ENCODE measurements at places on chromosomes 6 and 20. TPM values are rescaled to one million over a fixed set of nuclear protein-coding genes. Genes with fewer than 3 reads are reported as not detected.

TFAP2C gene
- not detected for total RNA-seq

TAPBP gene
- 245 TPM for total RNA-seq

NINL gene
- 2.1 TPM for total RNA-seq

PSORS1C2 gene
- total RNA-seq: not detected

PACRG gene
- total RNA-seq: 0.78 TPM

PFDN4 gene
- 24.5 TPM for total RNA-seq

SNAI1 gene
- total RNA-seq: 0.47 TPM

ZNF334 gene
- total RNA-seq: 1.3 TPM

SLC17A4 gene
- not detected for total RNA-seq

EBF4 gene
- total RNA-seq: not detected

DUSP15 gene
- total RNA-seq: not detected

TSPO2 gene
- total RNA-seq: not detected

PBOV1 gene
- not detected for total RNA-seq

HCK gene
- total RNA-seq: not detected

RIPOR3 gene
- total RNA-seq: not detected

CRYBG1 gene
- total RNA-seq: 36.8 TPM

REM1 gene
- total RNA-seq: not detected

SDC4 gene
- total RNA-seq: 6.7 TPM

MUC22 gene
- total RNA-seq: not detected

UBD gene
- not detected for total RNA-seq

C6orf52 gene
- total RNA-seq: 2.9 TPM

CEP85L gene
- total RNA-seq: 48.7 TPM

MAK gene
- not detected for total RNA-seq

RGS17 gene
- total RNA-seq: not detected

UST gene
- total RNA-seq: 0.42 TPM

ORC3 gene
- total RNA-seq: 27.1 TPM

GRIK2 gene
- total RNA-seq: not detected

MOXD1 gene
- not detected for total RNA-seq

Measured in activated CD8-positive, alpha-beta T cell treated with anti-CD3 and anti-CD28 coated beads, Interleukin-2, amount 10 ng/mL, durations not matched to agents 7 days and 5 days (primary cell).